Stimulated activated memory B cell treated with anti-CD40 and anti-IgM and Interleukin-4, amounts not matched to agents 10 μg/mL and 1 μg/mL and 100 μg/mL, for 72 hours (primary cell): ENCODE measurements at places on chromosomes 5 and 9.
A peak's percentile ranks its signal among the peaks of the same experiment; 100 is the strongest.

DNA sequence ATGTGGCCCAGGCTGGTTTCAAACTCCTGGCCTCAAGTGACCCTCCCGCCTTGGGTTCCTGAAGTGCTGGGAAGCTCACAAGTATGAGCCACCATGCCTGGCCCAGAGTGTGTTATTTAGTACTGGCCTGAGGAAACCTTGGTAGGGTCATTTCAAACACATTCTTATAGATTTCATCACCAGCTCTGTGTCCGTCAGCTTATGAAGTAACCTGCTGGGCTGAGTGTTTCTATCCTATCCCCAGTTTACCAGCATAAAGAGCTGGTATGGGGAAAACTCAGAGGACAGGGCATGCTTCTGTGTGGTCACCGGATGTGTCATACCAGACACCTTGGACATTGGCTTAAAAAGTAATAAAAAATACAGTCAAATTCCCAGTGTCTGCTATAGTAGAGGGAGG is 45.3 kb downstream of the PTPN3 start:
- no peak for ATAC-seq

GRCh38 chr5:172871536-172871935 is 37.5 kb downstream of the ERGIC1 start:
- no peak for ATAC-seq

DNA sequence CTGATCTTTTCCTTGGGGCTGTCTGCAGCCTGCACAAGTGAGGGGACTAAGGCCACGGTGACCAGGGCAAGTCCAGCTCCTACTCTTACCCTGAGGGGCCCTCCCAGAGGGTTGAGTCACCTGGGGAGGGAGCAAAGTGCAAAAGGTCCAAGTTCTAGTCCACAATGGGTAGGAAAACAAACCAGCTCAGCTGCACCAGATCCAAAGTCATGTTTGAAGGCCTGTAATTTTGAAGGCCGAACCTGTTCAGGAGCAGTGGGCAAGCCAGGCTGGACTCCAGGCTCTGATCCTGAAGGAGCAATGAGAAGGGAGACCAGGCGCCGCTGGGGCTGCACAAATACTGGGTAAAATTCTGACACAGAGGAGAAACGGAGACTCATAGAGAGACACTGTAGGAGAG is 15.8 kb upstream of the TCF7 start:
- ATAC-seq, result no peak

DNA sequence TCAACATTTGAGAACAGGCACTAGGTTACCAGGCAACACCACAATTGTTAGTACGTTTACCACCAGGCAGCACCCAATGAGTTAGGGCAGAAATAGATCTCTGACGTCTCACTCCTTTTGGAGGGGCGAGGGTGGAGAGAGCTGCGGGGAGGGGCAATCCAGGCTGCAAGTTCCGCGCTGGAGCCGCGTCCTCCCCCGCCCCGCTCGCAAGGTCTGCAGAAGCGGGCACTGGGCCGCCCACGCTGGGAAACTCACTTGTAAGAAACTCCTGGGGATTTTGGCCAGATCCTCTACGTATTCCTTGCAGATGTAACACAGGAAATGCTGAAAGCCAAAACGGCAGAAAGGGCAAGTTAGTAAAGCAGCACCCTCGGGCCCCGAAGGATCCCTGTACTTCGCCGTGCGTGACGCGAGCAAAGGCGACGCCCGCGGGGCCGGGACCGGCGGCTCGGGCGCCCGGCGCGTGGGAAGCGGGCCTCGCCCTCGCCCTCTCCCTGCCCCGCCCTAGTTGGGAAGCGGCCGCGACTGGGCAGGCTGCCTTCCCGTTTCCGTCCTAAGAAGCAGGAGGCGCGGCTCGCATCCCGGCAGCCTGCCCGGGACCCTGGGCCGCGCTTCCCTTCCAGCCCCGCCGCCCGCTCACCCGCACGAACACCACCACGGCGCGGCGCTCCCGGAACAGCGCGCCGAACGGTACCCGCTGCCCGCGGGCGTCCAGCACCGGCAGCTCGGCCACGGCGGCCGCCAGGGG is 493 bp downstream of the PRXL2C start:
- ATAC-seq, result peak; percentile 84

- no peak for ATAC-seq
These were observed 1761.9 kb upstream of the ACO1 start for GRCh38 chr9:30622561-30622960.

- peak; percentile 24 for ATAC-seq
These were observed 524 bp downstream of the PRR7 start for GRCh38 chr5:177447066-177447610.

GRCh38 chr9:2418619-2419018 is 203.0 kb upstream of the VLDLR start:
- no peak for ATAC-seq

DNA sequence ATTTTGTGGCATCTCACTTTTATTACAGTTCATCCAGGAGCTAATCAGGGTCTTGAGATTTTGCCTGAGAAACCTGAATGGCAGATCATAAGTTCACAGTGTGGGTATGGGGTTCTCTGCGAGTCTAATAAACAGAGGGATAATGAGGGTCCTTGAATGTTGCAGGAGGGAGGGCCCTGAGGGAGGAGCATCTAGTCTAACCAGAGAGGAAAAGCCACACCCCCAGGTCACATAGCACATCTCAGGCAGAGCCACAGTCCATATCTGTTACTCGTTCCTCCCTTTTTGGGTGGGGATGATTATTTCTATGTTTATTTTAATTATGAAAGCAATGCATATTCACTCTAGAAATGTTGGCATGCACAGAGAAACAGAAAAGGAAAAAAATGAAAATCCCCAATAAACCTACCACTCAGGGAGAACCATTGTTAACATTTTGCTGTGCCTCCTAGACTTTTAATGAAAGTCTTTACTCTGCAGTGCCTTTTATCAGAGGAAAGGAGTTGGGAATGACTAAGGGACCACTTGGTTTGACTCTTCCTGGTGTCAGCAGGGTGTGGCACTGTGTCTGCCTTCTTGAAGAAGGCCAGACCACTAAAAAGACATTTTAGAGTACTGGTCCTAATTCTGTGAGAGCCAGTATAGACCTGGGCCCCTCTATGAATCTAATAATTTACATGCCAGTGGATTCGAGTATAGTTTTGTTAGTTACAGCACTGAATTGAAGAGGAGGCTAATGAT is 2.8 kb downstream of the GALNT12 start:
- ATAC-seq, result no peak

GRCh38 chr5:139739150-139739974 is 56.2 kb upstream of the PSD2 start:
- no peak for ATAC-seq

DNA sequence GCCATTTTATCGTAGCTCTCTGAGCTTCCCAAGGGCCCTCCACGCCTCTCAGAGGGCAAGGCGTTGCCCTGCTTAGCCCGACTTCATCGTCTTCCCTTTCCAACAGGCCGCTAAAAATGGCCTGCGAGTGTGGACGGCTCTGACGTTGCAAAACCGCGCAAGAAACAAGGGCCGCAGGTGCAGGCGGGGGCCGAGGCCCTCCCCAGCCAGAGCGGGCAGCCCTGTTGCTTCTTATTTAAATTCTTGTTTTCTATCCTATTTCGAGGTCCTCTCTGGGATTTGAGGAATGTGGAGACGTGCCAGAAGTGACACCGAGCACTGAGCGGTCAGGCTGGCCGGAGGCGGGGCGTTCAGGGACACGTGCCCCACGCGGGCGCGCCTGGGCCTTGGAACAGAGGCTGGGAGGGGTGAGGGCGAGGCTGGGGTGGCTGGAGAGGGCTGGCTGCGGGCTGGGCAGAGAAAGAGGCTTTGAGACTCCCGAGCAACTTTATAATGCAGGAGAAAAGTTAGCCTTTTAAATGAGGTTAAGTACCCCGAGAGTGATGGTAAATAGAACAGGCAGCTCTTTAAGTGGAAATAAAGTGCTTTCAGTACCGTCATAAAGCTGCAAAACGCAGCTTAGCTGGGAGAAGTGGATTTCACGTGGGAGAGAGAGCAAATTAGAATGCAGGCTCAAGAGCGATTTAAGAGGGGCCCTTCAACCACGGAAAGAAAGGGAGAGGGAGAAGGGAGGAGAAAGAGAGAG is 243.6 kb downstream of the AUH start:
- peak; percentile 71 for ATAC-seq

DNA sequence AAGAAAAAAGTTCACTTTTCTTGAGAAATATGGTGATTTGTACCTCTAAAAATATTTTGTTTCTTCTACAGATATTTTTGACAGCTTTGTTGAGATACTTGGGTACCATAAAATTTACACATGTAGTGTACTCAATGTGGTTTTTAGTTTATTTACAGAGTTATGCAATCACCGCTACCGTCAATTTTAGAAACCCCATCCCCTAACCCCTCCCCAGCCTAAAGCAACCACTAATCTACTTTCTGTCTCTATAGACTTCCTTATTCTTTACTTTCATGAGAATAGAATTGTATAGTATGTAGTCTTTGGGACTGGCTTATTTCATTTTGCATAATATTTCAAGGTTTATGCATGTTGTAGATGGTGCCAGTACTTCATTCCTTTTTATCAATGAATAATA is 45.0 kb upstream of the TDRD7 start:
- ATAC-seq, result no peak

- no peak for ATAC-seq
These were observed 38.8 kb upstream of the RGMB start for GRCh38 chr5:98734646-98735045.

- no peak for ATAC-seq
These were observed 372.5 kb downstream of the CAAP1 start for GRCh38 chr9:26520141-26520540.

DNA sequence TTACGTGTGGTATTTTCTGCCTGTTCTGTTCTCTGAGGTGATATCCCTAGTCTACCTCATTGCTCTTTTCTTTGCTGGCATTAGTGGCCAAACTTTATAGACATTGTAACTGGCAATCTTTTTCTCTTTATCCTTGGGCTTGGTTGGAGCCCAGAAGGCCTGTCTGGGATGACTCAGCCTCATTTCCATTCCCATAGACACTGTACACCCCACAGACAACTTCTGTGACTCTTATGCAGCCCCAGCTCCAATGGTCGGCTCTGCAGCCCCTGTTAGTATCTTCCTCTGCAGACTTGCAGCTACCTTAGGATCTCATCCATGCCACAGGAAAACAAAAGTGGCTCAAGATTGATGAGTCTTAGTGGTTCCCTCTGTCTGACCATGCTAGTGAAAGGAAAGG is 79.8 kb downstream of the CFAP95 start:
- ATAC-seq, result no peak

DNA sequence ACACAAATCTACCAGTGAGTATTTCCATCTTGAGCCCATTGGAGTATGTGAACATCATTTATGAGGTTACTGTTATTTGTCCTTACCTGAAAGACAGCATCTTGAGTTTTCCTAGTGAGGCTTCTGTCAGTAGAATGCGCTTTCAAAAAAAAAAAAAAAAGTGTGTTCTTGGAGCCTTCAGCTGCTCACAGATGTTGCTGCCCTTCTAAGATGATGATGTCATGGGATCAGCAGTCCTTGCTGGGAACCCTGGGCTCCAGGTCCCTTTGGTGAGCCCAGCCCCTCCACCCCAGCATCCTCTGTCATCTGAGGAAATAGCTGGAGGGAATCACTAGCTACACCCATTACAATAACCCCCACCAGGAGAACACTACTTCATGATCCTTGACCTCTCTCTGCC is 83.3 kb downstream of the ATPSCKMT start:
- ATAC-seq, result no peak

DNA sequence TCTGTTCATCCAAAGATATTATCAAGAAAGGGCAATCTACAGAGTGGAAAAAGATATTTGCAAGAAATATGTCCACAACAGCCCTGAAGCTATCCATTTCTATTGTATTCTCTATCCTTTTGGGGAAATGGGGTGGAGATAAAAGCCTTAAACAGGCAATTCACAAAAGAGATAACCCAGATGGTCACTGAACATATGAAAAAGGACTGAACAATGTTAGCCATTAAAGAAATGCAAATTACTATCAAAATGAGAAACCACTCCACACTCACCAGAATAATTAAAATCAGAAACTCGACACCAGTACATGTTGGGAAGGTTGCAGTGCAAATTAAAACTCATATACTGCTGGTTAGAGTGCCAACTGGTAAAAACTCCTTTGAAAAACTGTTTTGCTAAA is 955.2 kb upstream of the DMAC1 start:
- no peak for ATAC-seq

- no peak for ATAC-seq
These were observed 146.6 kb upstream of the TUT7 start for GRCh38 chr9:86500667-86501435.

GRCh38 chr9:97363661-97364299 is 48.1 kb upstream of the TDRD7 start:
- ATAC-seq, result no peak

- ATAC-seq, result no peak
These were observed 44.1 kb downstream of the ZCCHC9 start for GRCh38 chr5:81345411-81346003.

- ATAC-seq, result no peak
These were observed 300.7 kb upstream of the IRX4 start for GRCh38 chr5:2183154-2184025.

DNA sequence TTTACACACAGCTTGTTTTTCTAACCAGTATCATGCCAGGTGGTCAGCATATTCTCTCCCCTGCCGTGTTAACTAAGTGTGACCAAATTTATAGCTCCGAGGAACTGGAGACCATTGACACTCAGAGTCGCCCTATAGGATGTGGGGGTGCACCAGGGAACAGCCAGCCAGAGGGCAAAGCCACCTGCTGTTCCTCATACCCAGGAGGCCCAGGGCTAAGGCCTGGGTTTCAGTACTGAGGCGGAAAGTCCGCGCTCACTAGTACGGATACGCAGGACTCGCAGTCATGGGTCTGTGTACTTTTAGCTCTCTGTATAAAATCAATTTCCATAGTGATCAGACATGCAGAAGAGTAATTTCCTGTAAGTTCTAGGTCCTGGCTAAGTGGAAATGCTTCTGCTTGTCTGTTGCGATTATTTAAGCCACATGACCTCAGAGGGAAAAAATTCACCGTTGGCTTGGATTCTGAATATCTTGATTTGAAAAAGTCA is 247.0 kb downstream of the AOPEP start:
- ATAC-seq, result no peak

DNA sequence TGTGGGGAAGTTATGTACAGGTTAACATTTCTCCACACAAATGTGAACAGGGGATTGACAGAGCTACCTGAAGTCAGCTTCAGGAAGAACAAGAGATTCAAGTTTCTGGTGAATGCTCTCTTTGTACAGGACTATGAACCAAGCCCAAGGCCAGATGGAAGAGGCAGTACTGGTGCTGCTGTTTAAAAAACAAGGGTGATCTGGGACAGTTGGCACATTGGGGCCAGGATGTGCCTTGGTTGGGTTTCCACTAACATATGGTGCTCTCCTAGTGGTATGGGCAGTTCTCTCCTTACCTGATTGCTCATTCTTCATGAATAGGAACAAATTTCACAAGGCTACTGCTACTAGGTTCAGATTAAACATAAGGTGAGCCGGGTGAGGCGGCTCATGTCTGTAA is 40.0 kb downstream of the MTMR12 start:
- ATAC-seq, result no peak

- ATAC-seq, result no peak
These were observed 24.9 kb upstream of the IRX4 start for GRCh38 chr5:1907616-1908015.

GRCh38 chr5:129094924-129095899 is 663 bp downstream of the ISOC1 start:
- peak; percentile 56 for ATAC-seq
